Activated gamma-delta T cell treated with Interleukin-2 at 50 U/mL for 16 hours (primary cell): ENCODE measurements at places on chromosomes 2 and 18.

- DNase-seq, result no peak
These were observed 188.0 kb upstream of the PKDCC start for GRCh38 chr2:41859615-41860514.

DNA sequence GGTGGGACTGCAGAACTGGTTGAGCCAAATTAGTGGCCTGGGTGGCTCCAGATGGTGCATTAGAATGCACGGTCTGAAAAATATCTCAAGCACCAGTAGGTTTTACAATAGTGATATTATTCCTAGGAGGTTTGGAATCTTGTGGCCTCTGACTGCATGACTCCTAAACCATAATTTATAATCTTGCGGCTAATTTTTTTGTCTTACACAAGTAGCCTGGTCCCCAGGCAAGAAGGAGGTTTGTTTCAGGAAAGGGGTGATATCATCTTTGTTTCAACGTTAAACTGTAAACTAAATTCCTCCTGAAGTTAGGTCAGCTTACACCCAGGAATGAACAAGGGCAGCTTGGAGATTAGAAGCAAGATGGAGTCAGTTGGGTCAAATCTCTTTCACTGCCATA, 98.9 kb upstream of the ARL4C start:
- no peak for DNase-seq

GRCh38 chr2:74894272-74894981, 60.5 kb downstream of the HK2 start:
- DNase-seq, result no peak

DNA sequence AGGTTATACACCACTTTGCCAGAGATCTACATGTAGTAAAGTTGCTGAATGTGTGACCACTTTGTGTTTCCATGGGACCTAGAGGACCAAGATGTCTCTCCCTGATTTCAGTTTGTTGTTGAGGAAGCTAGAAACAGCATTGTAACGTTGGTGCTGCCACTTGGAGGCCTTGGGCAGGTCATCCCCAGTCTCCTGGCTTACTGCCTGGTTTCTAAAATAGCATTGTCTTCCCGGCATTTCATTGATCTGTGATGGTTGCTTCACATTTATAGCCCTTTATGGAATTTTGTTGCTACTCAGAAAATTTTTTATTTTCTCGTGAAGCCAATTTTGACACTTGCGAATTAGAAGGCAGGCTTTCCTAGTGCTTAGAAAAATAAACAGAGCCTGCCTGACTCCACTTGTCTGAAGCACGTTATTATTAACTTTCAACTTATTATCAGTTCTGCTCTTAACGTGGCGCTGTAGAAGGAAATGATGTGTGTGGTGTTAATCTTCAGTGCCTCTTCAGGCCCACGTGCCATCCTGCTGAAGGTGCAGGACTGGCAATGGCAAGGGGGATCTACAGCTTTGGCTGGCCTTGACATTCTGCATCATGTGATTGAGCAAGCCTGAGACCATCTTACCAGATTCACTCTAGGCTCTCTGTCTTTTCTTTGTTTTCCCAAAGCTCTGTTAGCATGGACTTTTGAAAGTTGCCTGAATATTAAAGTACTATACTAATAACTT, 59.9 kb downstream of the INPP4A start:
- DNase-seq, result no peak

GRCh38 chr18:62026586-62026985, 133.8 kb upstream of the RNF152 start:
- no peak for DNase-seq

DNA sequence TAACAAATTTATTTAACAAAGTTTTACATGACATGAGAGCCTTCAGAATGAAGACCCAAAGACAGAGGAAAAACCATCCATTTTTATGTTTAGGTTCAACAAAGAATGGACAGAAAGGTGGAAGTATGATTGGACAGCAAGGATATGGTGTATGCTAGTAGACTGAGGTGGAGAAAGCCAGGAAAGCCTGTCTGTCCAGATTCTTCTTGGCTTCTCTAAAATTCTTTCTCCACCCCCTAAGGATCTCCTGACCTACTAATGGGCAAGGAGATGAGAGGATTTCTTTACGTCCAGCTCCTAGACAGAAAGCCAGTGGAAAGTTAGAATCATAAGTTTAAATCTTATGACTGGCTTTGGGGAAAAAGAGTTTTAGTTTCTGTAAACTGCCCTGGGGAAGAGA, 3.0 kb downstream of the ATIC start:
- no peak for DNase-seq

DNA sequence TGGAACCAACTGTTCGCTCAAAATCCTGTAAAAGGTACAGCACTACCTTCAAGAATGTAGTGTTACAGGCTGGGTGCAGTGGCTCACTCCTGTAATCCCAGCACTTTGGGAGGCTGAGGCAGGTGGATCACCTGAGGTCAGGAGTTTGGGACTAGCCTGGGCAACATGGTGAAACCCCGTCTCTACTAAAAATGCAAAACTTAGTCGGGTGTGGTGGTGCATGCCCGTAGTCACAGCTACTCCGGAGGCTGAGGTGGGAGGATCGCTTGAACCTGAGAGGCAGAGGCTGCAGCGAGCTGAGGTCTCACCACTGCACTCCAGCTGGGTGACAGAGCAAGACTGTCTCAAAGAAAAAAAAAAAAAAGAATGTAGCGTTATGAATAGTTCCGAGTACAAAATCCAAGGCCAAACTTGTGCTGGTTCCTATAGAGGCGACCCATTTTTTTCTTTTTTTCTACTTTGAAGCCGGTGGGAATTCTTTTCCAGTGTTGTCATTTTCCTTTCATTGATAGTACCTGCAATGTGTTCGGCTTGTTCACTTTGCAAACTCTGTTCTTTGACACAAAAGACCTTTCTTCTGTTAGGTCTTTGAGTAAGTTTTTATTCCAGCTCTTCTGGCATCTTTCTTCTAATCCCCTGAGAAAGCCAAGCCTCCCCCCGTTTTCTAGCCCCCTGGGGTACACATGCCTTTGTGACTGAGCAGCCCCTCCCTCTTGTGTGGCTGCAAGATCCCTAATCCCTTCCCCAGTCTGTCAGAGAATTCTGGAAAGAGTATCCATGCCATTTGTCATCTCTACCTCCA, 25.1 kb downstream of the INPP5D start:
- no peak for DNase-seq

DNA sequence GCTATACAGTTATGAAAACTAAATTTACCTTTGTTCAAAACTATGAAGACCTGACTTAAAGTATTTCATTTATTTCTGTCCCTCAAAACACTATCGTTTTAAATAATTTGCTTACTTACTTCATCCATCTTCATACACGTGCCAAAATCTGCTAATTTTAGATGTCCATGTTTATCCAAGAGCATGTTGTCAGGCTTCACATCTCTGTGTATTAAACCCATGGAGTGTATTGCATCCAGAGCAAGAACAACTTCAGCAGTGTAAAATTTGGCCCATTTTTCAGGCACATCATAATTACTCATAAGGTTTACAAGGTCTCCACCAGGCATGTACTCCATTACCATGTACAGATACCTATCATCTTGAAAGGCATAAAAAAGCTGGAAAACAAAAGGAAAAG, 80.3 kb downstream of the SLC66A3 start:
- no peak for DNase-seq

- no peak for DNase-seq
These were observed 23.2 kb downstream of the LAMA1 start for GRCh38 chr18:7094427-7094826.

- DNase-seq, result no peak
These were observed 14.5 kb downstream of the KCNS3 start for GRCh38 chr2:17892770-17893534.

DNA sequence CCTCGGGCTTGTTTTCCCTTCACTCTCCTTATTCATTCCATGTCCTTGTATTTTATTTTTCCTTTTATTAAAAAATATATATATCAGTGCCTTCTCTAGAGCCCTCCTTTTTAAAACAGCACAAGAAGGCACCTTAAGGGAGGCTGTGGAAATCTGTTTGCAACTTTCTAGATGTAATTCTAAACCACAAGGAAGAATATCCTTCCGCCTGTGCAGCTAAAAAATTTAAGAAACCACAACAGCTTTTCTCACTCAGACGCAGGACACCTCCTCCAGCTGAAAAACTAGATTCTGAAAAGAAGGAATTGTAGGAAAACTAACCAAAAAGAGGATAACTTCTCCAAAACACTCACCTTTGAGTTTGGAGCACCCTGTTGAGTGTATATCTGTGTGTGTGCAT, 142.2 kb downstream of the BCL11A start:
- DNase-seq, result no peak

DNA sequence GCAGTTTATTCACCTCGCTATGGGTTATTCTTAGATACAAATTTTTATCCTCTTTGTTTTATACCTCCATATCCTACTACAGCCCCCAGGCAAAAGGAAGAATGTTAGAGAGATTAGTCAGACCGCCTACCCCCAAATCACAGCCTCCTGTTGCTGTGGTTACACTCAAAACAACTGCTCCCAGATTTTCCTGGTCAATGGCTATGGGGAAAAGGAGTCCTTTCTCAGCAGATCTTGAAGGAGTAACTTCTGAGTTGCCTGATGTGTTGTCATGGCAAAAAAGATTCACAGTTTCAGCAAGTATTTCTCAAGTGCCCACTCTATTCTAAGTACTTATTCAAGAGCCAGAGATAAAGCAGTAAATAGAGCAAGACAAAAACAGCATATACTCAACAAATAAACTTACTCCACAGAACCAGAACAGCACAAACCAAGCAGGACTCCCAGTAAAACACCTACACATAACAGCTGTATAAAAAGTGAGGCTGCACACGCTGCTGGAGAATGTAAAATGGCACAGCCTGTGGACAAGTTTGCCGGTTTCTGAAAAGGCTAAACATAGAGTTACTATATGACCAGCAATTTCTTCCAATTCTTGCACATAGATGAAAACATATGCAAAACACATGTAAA, 104.8 kb downstream of the NOL10 start:
- no peak for DNase-seq

DNA sequence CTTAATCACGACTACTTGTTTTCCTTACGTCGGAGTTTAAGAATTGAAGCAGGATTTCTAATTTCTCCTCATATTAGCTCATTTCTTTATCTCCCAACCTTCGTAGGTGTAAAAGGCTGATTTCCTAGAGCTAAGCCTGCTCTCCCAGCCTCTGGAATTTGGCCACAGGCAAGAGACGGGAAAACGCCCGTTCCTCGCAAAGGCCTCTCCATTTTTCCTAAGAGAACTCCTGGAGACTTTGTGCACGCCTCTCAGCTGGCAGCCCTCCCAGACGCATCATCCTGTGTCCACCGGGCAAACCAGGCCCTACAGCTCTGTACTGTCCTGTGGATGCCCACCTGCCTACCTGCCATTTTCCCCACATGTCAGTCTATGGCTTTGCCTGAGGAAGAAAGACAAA, 106.3 kb downstream of the FTCDNL1 start:
- DNase-seq, result no peak

- no peak for DNase-seq
These were observed 25.5 kb upstream of the DYNC2LI1 start for GRCh38 chr2:43748333-43748732.

DNA sequence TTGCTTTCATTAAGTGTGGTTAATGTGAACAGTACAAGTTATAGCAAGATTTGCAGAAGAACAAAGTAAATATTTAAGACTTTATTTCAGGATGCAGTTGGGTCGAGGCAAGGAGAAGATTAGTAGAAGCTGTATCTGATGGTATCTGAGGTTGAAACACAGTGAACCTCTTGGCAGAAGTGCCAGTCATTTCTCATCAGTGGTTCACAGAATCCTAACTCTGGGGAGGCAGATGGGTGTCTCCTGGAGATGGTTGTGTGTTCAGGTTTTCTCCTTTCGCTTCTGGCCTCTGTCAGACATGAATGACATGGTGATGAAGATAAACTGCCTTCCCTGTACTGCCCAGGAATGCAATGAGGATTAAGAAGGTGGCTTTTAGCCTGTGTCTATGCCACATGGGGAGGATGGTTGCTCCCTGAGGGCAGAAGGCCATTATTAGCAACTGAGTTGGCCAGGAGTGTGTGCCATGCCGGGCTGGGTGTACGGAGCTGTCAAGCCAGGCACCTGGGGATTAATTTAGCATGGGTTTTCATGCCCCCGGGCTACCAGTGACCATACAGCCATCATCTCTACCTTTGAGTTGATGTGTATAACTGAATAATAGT, 28.0 kb downstream of the MGAT5 start:
- DNase-seq, result no peak

- DNase-seq, result no peak
These were observed 4.7 kb downstream of the SP5 start for GRCh38 chr2:170719810-170720209.

- no peak for DNase-seq
These were observed 659.5 kb downstream of the TSN start for GRCh38 chr2:122414902-122415301.
